ENCODE measurements at places on chromosomes 1 and 21.

- no peak for DNase-seq
Measured at GRCh38 chr1:184745110-184745509, 9.5 kb downstream of the EDEM3 start.

- DNase-seq = peak; percentile 99
Measured at GRCh38 chr1:15949453-15950245, 26.3 kb downstream of the ZBTB17 start.

- no peak for DNase-seq
Measured at GRCh38 chr21:15301014-15301413, 236.2 kb upstream of the NRIP1 start.

- DNase-seq = peak; percentile 45
Measured at GRCh38 chr1:32898056-32898455, 3.1 kb downstream of the TMEM54 start.

- peak; percentile 84 for DNase-seq
Measured at GRCh38 chr1:225735252-225736149, 42.1 kb upstream of the SRP9 start.

DNA sequence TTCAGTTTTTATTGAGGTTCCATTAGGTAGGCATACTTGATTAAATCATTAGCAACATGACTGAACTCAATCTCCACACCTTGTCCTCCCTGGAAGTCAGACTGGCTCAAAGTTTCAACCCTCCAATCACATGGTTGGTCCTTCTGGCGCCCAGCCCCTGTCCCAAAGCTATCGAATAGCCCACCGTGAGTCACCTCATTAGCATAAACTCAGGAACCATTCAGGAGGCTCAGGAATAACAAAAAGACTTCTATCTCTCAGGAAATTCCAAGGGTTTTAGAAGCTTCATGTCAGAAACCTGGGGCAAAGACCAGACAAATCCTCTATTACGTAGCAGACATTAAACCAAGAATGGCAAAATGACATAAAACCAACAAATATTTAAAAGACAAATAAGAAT, 78.6 kb downstream of the RGS2 start:
- no peak for DNase-seq

DNA sequence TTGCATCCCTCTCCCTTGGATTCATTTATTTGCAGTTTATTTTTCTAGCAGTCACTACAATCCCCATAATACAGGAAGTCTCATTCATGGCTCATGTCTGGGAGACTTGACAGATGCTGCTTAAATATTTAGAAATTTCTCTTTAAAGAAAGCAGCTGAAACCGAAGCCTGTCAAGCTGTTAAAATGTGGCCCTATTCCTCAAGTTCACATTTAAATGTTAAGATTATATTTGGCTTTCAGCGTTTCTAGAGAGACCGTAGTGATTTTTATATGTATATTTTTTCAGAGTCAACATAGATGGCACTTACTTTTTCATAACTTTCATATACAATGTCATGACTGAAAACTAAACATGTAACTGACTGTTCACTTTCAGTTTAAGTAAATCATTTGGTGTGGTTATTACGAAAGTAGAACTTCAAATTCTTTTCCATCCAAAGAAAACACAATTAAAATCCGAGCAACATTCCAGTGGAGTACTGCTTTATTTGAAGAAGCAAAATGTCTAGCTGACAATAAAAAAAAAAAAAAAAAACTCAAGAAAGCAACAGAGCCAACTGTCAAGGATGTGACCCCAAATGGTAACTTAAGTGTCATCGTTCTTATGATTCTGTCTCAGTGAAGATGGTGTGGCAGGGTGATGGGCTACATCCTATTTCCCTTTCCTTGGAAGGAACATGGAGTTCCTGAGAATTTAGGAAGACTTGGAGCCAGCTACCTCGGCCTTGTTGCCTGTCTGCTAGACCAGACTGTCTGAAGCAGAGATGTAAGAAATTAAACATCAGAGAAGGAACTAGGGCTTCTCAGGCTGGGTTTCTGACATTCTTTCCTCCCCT, 37.8 kb downstream of the MIS18A start:
- no peak for DNase-seq

GRCh38 chr1:160282807-160283206, 2.1 kb downstream of the PEX19 start:
- DNase-seq = no peak

- no peak for DNase-seq
Measured at GRCh38 chr1:51784997-51785421, 93.5 kb downstream of the NRDC start.

- no peak for DNase-seq
Measured at GRCh38 chr1:209755926-209756614, at the start of gene TRAF3IP3. Gene TRAF3IP3, plus strand, starts transcription at chr1:209756053. Its CDS starts 3,987 bp downstream, at chr1:209760040.

DNA sequence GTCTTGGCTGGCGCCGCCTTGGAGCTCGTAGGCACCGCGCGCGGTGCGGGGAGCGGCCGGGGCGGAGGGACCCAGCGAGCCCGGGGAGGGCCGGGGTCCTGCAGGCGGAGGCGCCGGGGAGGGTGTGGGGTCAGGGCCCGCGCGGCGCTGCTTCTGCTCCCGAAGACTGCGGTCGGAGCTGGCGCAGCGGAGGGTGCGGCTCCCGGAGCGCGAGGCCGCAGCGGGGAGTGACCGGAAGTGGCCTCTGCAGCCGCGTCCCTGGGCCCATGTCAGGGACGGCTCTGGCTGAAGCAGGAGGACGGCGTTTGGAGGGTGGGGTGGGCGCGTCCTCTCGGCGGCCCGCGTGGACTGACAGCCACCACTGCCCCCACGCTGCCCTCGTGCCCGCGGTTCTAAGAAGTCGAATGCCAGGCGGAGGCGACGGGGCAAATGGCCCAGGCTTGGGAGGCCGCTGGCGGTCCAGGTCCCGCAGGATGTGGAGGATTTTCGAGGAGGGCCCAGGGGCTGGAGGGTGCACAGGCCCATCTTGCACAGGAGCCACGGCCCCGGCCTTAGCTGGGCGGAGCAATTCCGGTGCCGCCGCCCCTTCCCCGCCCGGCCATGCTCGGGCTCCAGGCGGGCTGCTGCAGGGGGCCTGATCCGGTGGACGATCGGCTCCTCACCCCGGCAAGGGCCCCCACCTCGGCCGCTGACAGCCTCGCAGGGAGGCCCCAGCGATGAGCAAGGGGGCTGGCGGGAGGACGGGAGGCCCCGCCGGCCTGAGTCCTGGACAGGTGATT, 7.7 kb upstream of the ZNF669 start:
- peak; percentile 87 for DNase-seq

- DNase-seq = no peak
Measured at GRCh38 chr1:157658571-157658970, 42.0 kb downstream of the FCRL3 start.

DNA sequence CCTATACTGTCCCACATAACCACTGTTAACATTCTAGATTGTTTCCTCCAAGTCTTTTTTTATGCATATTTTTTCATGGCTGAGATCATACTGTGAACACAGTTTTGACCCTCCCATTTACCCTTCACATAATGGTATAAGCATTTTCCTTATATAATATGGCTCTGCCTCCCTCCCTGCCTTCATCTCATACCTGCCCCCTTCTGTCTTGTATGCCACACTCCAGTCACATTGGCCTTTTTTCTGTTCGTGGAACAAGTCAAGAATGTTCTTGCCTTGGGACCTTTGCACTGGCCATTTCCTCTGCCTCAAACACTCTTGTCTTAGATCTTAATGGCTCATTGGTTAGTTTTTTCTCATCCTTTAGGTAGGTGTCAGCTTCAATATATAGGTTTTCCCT, 24.3 kb upstream of the ELAVL4 start:
- no peak for DNase-seq

GRCh38 chr1:209689477-209689876, 14.3 kb downstream of the G0S2 start:
- DNase-seq = no peak

GRCh38 chr21:36209626-36210171, 53.1 kb downstream of the DOP1B start:
- no peak for DNase-seq

- DNase-seq = no peak
Measured at GRCh38 chr1:8482979-8483381, 165.1 kb downstream of the SLC45A1 start.

DNA sequence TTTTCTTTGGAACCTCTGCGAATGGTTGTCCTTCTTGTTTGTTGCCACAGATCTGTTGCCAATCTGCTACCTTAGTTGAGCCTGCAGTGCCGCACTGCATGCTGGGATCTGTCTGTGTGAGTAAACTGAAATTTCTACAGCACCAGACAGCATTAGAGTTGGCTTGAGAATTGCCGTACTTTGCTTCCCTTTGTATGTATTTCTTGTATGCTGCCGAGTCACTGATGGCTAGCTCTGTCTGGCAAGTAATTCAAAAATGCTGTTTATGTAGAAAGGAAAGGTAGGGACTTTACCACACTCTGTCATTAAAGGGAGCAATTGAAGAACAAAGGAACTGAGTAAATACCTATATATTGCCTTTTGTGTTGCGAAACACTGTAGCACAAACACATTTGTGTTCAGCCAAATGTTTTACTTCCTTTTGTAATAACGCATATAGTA, 857.4 kb downstream of the USP25 start:
- DNase-seq = peak; percentile 69

DNA sequence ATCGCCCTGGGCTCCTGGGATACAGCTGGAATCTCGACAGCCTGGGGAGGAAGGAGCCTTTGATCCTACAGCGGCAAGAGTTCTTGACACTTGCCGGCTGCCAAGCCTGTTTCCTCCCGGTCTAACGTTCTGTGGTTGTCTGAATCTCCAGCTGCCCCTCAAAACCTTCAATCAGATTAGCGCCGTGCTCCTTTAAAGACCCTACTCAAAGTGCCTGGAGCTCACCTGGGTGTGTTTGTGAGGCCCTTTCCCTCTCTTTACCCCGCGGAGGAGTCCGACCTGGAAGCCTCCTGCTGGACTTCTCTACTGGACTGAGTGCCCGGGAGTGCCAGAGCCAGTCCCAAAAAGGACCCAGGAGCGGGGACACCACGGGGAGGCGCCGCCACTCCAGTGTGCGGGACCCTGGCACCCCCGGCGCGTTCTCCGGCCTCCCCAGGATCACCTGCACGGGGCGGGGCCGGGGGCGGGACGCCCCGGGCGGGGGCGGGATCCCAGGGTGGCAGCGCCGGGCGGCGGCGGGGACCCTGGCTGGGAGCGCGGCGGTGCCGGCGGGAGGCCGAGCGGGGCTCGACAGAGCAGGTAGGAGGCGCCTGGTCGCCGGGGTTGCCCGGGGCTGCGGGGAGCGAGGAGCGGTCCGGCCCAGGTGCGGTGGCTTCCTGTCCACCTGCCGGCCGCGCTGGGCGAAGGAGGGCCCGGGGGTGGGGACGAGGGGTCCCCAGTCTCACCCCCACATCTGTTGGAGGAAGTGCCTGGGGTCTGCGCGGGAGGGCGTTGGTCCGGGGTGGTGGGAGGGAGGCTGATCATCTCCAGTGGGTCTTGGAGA, at the start of gene NCMAP:
Gene NCMAP, plus strand, starts transcription at position 497 of the 823 bp plus-strand sequence. CDS start 39,344 bp downstream, outside the sequence.
- no peak for DNase-seq

GRCh38 chr1:8910914-8911313, 32.4 kb upstream of the ENO1 start:
- DNase-seq = no peak

GRCh38 chr1:221444346-221444745, 297.5 kb downstream of the DUSP10 start:
- no peak for DNase-seq

DNA sequence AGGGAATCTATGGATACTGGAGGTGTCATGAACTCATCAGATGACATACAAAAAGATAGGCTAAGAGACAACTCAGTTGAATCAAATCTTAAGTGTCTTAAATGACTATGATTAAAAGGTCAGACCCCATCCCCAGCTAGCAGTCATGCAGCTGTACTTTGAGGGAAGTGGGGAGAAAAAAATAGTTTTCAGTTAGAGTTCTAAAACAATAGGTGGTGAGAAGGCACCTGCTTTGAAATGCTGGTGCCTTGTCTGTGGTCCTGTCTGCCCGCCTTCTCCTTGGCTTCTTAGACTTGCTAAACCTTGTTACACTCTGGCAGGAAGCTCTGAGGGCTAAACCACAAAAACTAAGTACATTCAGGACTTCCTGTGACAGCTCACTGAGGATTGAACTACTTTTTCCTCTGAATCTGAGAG, 15.3 kb downstream of the CD2 start:
- no peak for DNase-seq

GRCh38 chr21:44557491-44558328, 885 bp downstream of the KRTAP10-3 start:
- peak; percentile 52 for DNase-seq

GRCh38 chr1:23400324-23401114, 24.0 kb downstream of the TCEA3 start:
- peak; percentile 83 for DNase-seq

DNA sequence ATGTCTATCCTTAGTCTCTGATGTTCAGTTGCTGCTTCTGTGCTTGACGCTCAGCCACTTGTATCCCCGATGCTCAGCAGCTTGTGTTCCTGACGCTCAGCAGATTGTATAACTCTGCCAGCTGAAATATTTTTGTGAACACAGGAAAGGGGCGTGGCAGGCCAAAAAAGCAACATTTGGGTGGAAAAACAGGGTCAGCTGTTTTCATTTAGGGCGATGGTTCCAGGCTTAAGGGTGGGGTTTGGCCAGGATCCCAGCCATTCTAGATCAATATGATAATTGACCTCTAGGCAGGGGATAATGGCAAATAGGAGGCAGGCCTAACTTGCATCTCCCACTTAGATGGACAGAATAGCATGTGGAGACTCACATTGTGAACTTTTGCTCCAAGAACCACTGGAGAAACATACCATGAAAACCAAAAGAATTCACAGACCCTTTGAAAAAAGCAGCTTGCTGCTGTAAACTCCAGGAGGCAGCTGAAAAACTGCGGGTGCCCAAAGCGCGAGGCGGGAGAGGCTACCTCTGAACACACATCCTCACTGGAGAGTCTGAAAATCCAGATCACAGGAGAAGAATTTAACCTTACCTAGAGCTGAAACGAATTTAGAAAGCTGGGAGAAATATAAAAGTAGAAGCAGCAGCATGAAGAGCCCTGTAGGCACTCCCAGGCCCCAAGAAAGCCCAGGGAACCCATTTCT, 58.3 kb downstream of the ZNF648 start:
- no peak for DNase-seq

DNA sequence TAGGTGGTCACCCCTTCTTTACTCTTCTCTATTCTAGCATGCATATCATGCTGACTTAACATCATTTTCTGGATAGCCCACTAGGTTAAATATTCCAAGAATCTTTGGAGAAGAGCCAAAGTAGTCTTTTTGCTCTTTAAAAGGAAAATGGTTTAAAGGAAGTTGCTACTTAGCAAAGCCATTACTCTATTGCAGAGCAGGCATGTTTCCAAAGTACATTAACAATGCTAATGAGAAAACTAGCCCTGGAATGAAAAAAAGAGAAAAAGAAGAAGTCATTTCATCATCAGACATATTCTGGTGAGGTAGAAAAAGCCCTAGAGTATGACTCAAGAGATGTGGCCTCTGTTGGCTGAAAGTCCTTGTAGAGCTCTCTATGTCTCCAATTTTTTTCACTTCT, 74.0 kb downstream of the NUF2 start:
- no peak for DNase-seq
